Sigmoid colon (tissue), 7 donors: ENCODE measurements at places on chromosomes 4 and X. TPM values are rescaled to one million over a fixed set of nuclear protein-coding genes. Genes with fewer than 3 reads are reported as not detected.
A peak's percentile ranks its signal among the peaks of the same experiment; 100 is the strongest.

TMPRSS11F gene
- total RNA-seq, result not detected

PDLIM3 gene
- total RNA-seq, result 568 TPM

FBXW7 gene
- total RNA-seq, result 74.9 TPM

SATL1 gene
- total RNA-seq, result not detected

LRAT gene
- total RNA-seq, result 0.83 TPM

NLRP2B gene
- total RNA-seq, result 0.28 TPM

SYTL5 gene
- 0.14 TPM for total RNA-seq

KIAA1210 gene
- total RNA-seq, result not detected

UGT2B11 gene
- not detected for total RNA-seq

GRID2 gene
- 0.16 TPM for total RNA-seq

DNA sequence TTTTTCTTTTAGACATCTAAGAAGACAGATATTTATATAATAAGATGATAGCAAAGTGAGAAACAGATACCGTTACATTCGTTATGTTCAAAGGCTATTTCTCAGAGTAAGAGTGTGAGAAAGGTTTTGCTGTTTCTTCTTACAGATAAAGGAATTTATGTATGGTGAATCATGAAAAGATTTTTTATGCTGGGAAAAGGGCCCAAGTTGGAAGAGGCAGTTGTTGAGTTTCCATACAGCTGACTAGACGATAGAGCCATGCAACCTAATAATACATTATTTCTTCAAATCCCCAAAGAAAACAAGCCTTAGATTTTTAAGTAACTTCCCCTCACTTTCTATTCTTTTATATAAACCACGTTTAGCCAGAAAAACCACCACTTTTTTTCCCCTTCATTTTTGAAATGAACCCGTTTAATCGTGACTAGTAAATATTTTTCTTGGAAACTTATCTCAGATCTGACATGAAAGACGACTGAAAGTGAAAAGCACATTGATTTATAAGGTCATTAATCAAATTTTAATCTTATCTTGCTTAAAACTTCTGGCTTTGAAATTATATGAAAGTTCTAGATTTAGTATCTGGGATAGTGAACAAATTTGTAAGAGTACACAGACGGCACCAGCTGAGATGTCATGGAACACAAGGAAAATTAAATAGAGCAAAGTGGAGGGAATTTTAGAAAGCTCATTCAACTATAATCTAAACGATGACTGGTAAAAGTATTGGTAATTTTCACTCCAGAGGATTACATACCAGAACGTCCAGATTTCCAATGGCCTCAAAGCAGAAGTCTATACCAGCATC is 10.9 kb downstream of the ADH6 start:
- no peak for DNase-seq
- no peak overlapping the region for H3K4me3 ChIP-seq
- H3K27me3 ChIP-seq, result no peaks in the 10 kb centered on the region
- no peaks in the 10 kb centered on the region for H3K4me1 ChIP-seq

DNA sequence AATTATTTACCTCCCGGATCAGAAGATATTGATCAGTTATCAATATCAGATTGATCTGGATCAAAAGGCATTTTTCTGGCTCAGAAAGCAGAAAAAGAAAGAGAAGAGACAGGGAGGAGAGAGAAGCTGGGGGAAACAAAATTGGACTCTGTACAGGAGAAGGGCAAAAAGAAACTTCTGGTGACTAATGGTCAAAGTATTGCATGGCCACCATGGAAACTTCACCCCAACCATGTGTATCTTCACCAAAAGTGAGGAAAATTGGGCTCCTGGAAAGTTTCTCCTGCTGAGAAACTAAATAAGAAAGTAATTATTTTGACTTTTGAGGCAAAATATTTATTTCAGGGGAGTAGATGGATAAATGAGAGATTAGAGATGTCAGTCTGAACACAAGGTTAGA is 33.9 kb downstream of the RNF150 start:
- H3K27ac ChIP-seq, result no peak overlapping the region
- H3K4me3 ChIP-seq, result no peak overlapping the region
- H3K36me3 ChIP-seq, result no peaks in the 10 kb centered on the region
- no peaks in the 10 kb centered on the region for H3K27me3 ChIP-seq

DNA sequence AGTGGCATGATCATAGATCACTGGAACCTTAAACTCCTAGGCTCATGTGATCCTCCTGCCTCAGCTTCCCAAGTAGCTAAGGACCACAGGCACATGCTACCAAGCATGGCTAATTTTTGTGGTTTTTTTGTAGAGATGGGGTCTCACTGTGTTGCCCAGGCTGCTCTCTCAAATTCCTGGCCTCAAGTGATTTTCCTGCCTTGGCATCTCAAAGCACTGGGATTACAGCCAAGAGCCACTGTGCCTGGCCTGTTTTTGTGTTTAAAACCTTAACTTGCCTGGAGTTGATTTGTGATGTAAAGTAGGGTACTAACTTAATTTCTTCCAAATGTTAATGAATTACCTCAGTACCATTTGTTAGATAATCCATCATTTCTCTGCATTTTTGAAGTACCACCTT is 22.3 kb downstream of the DLG3 start:
- no peak for DNase-seq
- no peaks in the 10 kb centered on the region for H3K27me3 ChIP-seq
- no peaks in the 10 kb centered on the region for H3K4me1 ChIP-seq
- H3K4me3 ChIP-seq, result no peak overlapping the region
- H3K27ac ChIP-seq, result no peak overlapping the region

- no peak overlapping the region for H3K27ac ChIP-seq
- no peaks in the 10 kb centered on the region for H3K4me1 ChIP-seq
- no peak overlapping the region for H3K4me3 ChIP-seq
- no peaks in the 10 kb centered on the region for H3K27me3 ChIP-seq
These were observed 8.2 kb upstream of the TRAM1L1 start for GRCh38 chr4:117093571-117093970.

GRCh38 chr4:165443276-165443675 is 64.5 kb downstream of the CPE start:
- H3K27me3 ChIP-seq, result no peaks in the 10 kb centered on the region
- H3K4me1 ChIP-seq, result peaks cover 13% of the 10 kb centered on the region

DNA sequence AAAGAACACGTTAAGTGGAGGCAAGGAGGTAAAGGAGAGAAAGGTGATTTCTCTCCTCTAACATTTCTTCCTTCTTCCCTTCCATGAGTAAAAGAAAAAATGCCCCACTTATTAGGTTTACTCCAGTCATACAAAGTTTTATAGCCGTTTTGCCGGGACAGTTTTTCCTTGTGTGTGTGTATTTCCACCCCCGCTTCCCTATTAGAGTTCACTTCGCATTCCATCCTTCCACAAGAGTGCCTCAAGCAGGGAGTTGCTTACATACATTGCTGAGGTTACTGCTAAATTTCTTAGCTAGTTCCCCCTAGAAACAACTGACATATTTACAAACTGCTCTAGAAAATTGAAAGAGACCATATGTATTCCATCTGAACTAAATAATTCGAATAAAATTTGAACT is 45.2 kb upstream of the BMP15 start:
- DNase-seq, result no peak
- H3K27ac ChIP-seq, result no peak overlapping the region
- H3K27me3 ChIP-seq, result no peaks in the 10 kb centered on the region
- no peaks in the 10 kb centered on the region for H3K36me3 ChIP-seq
- H3K4me1 ChIP-seq, result no peaks in the 10 kb centered on the region

- H3K4me1 ChIP-seq, result peaks cover 13% of the 10 kb centered on the region
- H3K36me3 ChIP-seq, result no peaks in the 10 kb centered on the region
- H3K4me3 ChIP-seq, result no peak overlapping the region
- H3K27me3 ChIP-seq, result no peaks in the 10 kb centered on the region
- no peak overlapping the region for H3K27ac ChIP-seq
- DNase-seq, result no peak
These were observed 350.4 kb downstream of the SPRY1 start for GRCh38 chr4:123747016-123747415.

DNA sequence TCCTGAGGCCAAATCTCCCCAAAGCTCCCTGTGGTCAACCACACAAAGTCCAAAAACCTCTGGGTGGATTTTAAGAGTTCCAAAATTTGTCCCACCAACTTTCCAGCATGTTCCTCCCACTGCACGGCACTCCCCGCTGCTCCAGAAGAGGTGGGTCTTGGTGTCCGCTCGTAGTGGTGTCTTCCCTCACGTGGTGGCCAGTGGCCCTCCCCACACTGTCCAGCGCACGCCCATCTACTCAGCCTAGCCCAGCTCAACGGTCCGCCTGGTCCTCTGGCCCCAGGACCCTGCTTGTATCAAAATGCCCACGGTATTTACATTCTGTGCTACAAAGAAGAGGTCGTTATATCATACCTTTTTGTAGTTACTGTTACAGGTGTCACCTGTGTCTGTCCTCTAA is 83.5 kb downstream of the NSUN7 start:
- no peak overlapping the region for H3K4me3 ChIP-seq

DNA sequence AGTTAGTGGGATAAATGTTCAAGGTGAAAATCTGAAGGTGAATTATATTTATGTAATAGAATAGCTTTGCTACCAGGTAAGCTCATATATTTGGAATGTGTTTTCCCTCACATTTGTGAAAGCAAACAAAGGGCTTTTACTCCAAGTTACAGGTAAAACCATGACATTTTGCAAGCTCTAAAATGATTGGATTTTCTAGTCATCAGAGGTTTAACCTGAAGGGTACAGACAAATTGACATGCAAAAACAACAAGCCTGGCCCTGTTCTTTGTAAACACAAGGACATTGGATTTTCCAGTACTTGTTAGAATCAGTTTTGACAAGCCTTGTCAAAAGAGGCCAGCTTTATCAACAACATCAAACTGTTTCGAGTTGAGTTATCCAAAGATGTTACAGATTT is 51.7 kb downstream of the ZFX start:
- no peaks in the 10 kb centered on the region for H3K27me3 ChIP-seq
- H3K4me1 ChIP-seq, result no peaks in the 10 kb centered on the region
- H3K27ac ChIP-seq, result no peak overlapping the region
- H3K36me3 ChIP-seq, result no peaks in the 10 kb centered on the region
- DNase-seq, result no peak

DNA sequence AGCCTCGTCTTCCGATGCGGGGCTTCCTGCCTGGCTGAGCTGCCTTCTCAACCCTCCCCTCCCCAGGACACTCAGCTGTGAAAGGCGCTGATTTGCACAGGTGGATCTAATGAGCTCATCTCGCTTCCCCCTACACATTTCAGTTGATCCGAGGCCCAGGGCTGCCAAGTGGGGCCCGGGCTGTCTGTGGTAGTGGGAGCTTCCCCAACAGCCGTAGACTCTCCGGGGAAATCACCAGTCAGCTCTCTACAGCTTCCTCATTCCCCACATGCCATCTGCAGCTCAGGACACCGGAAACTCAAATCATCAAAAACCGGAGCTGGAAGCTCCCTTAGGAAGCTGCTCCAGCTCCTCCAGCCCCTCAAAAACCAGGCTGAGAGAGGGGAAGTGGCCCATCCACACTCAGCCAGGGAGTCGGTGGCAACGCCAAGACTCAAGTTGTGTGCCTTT is 56.2 kb downstream of the SMIM20 start:
- H3K4me3 ChIP-seq, result no peak overlapping the region
- peak; percentile 69 for DNase-seq
- peaks cover 14% of the 10 kb centered on the region for H3K4me1 ChIP-seq
- no peaks in the 10 kb centered on the region for H3K27me3 ChIP-seq
- H3K36me3 ChIP-seq, result no peaks in the 10 kb centered on the region

DNA sequence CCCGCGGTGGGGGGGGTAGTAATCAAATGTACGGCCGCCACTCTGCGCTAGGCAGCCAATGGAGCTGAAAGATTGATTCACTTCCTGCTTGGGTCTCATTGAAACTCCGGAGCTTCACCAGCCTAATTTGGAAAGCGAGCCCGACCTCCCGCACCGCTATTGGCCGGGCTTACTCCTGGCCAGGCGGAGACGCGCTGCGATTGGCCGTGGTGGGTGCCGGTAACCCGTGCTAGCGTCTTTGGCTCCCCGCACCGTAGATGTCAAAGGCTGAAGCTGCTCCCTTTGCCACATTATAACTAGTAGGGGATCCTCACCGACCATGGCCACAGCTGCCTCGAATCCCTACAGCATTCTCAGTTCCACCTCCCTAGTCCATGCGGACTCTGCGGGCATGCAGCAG is at the start of gene POU3F4:
TSS of gene POU3F4 (plus strand) at position 285 of the 400 bp plus-strand sequence. CDS start at position 320, 35 bp downstream.
- peak within 1 kb of the TSS; percentile 42 for H3K4me3 ChIP-seq
- no peaks in the 10 kb centered on the region for H3K36me3 ChIP-seq

DNA sequence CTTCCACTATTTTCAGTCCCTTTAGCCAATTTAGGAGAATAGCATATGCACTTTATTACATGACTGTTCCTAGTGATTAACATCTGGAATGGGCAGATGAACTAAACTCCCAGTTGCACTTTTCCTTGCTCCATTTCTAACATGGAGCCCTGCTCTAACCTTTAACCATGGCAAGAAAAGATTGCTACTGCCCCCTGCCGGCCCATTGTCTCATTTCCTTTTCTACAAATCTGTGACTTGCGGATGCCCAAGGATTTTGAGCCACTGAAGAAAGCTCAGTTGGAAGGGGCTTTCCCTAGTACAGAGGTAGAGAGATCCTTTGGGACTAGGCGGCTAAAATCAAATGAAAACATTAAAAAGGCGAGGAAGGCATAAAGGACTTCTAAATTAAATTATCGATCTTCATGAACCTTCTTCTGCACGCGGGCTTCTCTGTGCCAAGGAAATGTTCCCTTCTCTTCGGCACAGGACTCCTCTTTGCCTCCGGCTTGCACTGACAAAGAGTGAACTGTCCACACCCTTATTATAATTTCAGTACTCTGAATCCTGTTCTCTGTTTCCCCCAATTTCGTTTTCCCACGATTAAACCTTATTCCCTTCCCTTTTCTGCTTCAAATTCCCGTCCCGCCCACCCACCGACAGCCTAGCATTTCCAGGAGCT is 577 bp upstream of the GLRA2 start:
- DNase-seq, result peak; percentile 63
- H3K27ac ChIP-seq, result no peak overlapping the region
- no peaks in the 10 kb centered on the region for H3K4me1 ChIP-seq
- H3K27me3 ChIP-seq, result no peaks in the 10 kb centered on the region
- H3K4me3 ChIP-seq, result no peak overlapping the region

DNA sequence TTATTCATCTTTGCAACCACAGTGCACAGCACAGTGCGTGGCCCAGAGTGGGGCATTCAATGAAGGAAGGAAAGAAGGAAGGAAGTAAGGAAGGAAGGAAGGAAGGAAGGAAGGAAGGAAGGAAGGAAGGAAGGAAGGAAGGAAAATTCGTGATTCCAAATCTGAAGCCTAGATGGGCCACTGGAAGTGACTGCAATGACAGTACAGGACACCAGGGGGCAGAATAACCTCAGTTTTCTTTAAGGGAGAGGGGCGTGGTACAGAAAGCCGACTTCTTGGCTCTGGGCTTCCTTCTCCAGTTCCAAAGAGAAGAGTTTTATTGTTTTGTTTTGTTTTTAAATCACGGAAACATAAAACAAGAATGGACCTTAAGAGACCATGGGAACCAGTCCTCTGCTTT is 47.8 kb downstream of the APLN start:
- H3K36me3 ChIP-seq, result no peaks in the 10 kb centered on the region
- H3K27me3 ChIP-seq, result no peaks in the 10 kb centered on the region
- no peaks in the 10 kb centered on the region for H3K4me1 ChIP-seq
- no peak overlapping the region for H3K4me3 ChIP-seq
- H3K27ac ChIP-seq, result no peak overlapping the region

DNA sequence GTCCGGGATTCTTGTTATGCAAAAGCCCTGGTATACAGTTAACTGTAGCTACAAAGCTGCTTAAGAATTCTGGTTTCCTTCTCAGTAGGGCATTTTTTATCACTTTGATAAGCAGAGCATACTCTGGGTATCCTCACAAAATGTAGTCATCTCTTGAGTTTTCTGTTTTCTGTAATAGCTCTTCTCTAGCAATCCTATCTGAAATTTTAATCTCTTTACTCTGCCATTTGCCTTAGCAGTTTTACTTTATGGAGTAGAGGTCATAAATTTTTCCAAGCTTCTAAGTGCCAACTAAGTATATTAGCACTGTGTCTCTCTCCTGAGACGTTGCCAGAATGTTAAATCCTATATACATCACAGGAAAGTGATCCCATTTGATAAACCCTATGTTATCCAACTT is 28.0 kb upstream of the BANK1 start:
- no peak overlapping the region for H3K4me3 ChIP-seq
- no peak overlapping the region for H3K27ac ChIP-seq
- H3K27me3 ChIP-seq, result no peaks in the 10 kb centered on the region
